Right atrium auricular region (tissue), 2 donors: ENCODE measurements at places on chromosomes 11 and 22.
A peak's percentile ranks its signal among the peaks of the same experiment; 100 is the strongest.

GRCh38 chr11:104792861-104793260 lies 105.4 kb downstream of the CASP12 start:
- no peak for DNase-seq

DNA sequence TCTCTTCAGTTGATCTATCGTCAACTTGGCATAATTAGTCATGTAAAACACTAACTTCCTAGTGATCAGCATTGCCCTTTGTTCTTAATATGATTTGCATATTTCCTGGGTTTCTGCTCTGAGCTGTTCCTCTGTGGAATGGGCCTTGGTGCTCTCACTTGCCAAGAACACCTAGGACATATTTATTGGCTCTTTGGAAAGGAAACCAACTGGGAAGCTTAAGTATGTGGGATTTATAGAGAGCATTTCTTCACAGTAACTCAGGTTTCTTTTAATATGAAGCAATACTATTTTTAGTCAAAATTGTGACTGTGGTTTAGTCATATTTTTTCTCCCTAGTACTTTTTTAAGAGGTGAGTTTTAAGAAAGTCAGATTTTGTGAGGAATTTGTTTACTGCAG lies 28.8 kb downstream of the FAT3 start:
- DNase-seq: no peak

- DNase-seq: no peak
These were observed 112.7 kb downstream of the SHANK2 start for GRCh38 chr11:71139516-71140205.

DNA sequence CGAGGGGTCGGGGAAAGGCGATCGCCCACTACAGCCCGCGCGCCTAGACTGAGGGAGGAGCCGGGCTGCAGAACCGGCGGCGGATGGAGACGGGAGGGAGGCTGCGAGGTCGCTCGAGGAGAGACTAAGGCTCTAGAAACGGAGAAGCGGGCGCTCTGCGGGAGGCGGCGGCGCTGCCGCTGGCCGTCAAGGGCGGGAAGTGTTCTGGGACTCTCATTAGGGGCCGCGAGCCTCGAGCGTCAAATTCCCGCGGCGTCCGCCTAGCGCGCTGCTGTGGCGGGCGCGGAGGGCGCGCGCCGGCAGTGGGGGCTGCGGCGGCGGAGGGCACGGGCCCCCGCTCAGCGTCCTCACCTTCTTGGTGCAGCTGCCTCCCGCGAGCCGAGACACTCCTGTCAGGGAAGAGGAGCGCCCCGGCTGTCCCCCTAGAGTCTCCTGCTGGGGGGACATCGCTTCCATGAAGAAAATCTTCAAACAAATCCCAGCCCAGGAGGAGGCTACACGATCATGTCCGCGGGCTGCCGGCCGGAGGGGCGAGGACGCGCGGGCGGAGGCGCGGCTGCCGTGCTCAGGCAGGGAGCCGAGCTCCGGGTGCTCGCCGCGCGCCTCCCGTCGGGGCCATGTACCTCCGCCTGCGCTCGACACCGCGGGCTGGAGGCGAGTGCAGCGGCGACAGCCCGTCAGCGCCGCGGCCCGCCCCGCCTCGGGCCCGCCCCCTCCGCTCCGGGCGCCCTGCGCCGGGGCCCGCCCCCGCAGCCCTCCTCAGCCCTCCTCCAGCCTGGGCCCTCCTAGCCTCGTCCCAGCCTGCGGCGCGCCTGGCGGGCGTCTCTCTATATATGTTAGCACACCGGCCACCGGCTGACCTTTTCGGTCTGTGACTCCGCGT lies at the start of gene ARHGAP20:
TSS of gene ARHGAP20 (minus strand) at position 662 of the 883 bp plus-strand sequence. CDS start at position 456, 206 bp downstream.
- peak; percentile 62 for DNase-seq

- no peak for DNase-seq
These were observed 5.6 kb downstream of the ZBTB16 start for GRCh38 chr11:114065094-114065493.

GRCh38 chr11:93605642-93606041 lies 55.8 kb upstream of the CEP295 start:
- DNase-seq: no peak

DNA sequence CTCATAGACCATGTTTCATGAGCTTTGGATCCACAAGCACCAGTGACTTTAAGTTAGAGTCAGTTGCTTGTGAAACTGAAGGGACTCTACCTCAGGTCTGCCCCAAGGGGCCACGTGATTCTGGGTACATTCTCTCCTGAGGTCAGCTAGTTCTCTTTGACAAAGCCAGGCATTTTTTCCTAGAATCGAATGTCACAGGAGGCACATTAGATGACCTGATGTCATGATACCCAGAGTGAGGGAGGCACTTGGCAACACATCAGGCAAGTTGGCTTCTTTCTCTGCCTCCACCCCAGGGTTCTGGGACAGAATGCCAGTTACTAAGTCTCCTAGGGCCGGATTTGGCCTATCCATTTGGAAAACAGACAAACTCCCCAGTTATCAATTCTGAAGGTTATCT lies 93.0 kb downstream of the APIP start:
- DNase-seq: no peak

GRCh38 chr11:73401217-73401923 lies 25.2 kb downstream of the RELT start:
- no peak for DNase-seq

GRCh38 chr11:64340671-64341335 lies 799 bp downstream of the CCDC88B start:
- no peak for DNase-seq

GRCh38 chr11:77371646-77372045 lies 70.2 kb upstream of the GDPD4 start:
- DNase-seq: no peak

DNA sequence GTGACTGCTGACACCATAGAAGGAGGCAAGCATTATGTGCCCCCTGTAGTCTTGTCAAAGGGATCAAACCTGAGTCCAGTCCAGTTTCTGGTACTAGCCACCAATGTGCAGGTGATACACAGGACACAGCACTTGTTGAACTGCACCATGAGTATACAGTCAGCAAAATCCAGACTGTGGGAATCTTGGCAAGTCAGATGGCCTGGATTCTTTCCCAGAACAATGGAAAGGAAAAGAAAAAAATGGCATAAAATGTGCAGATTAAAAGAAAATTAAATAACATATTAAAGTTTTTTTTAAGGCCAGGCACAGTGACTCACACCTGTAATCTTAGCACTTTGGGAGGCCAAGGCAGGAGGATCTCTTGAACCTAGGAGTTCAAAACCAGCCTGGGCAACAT lies 16.8 kb downstream of the CRY2 start:
- DNase-seq: no peak

GRCh38 chr11:104892723-104893511 lies 5.3 kb downstream of the CASP12 start:
- no peak for DNase-seq

DNA sequence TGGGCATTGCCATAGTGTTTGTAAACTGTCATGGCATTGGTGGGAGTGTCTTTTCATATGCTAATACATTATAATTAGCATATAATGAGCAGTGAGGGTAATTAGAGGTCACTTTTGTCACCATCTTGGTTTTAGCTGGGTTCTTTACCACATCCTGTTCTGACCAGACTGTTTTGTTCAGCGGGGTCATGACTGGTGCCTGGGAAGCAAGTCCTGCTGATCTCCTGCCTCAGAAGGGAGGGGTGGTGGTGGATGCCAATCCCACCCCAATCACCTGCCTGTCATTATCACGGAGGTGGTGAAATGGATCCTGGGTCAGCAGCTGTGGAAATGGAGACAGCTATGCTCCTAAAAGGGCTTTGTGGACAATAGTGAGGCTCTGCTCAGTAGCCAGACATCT lies 31.2 kb downstream of the IL18 start:
- DNase-seq: no peak

GRCh38 chr22:49330421-49331222 lies 497.1 kb downstream of the BRD1 start:
- DNase-seq: peak; percentile 38
